NCI-H460 (cell line): ENCODE measurements at places on chromosomes 3 and 15.

- no peak for DNase-seq
These were observed 14.9 kb upstream of the TMCC1 start for GRCh38 chr3:129908417-129908816.

DNA sequence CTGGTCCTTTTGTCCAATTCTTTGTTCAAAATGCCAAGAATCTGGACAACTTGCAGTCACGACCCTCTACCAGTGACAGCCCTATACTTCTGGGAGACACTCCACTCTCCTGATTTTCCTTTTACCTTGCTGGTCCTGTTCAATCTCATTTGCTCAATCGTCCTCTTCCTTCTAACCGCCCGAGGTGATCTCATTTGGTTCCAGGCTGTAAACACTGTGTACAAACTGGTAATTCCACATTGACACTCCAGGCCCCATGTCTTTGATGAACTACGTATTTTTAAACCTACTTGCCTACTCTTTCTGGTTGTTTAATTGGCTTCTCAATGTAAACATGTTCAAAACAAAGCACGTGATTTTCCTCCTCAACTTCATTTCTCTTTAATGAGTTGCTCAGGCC lies 23.7 kb upstream of the C3orf49 start:
- no peak for DNase-seq

- DNase-seq: no peak
These were observed 833.7 kb downstream of the FHIT start for GRCh38 chr3:60417576-60417975.

- DNase-seq: no peak
These were observed 6.5 kb downstream of the A4GNT start for GRCh38 chr3:138125548-138126221.

GRCh38 chr3:30140356-30141075 lies 465.9 kb upstream of the TGFBR2 start:
- no peak for DNase-seq

- no peak for DNase-seq
These were observed 147.4 kb downstream of the CMSS1 start for GRCh38 chr3:99965077-99965476.

GRCh38 chr3:12922306-12922705 lies 80.9 kb upstream of the RPL32 start:
- DNase-seq: no peak

GRCh38 chr3:124347418-124347817 lies 355.5 kb upstream of the ROPN1 start:
- DNase-seq: no peak

- no peak for DNase-seq
These were observed 148.0 kb downstream of the TPRA1 start for GRCh38 chr3:127442506-127442905.

GRCh38 chr3:89184151-89184995 lies 77.0 kb downstream of the EPHA3 start:
- DNase-seq: no peak

- DNase-seq: peak; percentile 92
These were observed 219.3 kb upstream of the ATP10A start for GRCh38 chr15:26082221-26083109.

DNA sequence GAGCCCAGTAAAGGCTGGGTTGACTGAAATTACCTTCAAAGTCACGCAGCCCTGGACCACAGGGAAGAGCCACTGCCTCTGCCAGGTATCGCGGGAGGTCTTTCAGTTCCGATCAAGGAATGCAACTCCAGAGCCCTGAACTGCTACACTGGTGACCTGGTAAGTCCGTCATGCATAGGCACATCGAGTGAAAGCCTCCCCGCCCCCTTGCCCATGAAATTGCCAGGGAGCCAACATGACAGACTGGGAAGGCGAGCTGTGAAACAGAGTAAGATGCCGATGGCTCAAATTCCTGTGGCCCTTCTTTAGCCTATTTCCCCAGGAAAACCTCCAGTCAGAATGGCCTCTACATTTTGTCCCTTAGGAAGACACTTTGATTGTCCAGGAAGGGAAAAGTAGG lies 2.3 kb upstream of the GP5 start:
- DNase-seq: no peak

DNA sequence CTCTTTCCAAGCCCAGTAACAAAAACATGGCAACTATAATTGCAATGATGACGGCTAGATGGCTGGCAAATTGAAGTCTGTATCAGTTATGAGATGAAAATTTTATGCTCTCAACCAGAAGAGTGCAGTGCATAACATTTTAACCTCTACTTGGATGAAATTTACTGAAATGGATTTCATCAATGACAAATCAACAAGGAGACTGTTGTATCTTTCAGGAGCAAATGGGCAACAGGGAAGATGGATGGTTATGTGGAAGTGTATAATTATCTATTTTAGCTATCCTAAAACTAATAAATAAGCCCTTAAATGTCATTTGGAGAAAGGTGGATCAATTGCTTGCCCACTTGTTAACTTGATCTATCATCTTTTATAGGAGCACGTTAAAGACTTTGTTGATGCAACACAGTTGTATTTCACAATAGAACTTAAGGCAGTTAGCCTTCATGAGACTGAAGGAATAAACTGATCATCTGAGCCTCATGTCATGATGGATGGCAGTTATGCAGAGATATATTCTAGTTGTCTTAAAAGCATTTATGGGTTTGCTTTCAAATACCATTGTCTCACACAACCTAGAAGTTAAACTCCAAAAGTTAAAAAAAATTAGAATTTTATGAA lies 315.1 kb upstream of the TBC1D5 start:
- no peak for DNase-seq

- DNase-seq: peak; percentile 64
These were observed 24.3 kb downstream of the TBC1D21 start for GRCh38 chr15:73897441-73898261.

- peak; percentile 76 for DNase-seq
These were observed 17.7 kb downstream of the EEFSEC start for GRCh38 chr3:128170866-128171516.

DNA sequence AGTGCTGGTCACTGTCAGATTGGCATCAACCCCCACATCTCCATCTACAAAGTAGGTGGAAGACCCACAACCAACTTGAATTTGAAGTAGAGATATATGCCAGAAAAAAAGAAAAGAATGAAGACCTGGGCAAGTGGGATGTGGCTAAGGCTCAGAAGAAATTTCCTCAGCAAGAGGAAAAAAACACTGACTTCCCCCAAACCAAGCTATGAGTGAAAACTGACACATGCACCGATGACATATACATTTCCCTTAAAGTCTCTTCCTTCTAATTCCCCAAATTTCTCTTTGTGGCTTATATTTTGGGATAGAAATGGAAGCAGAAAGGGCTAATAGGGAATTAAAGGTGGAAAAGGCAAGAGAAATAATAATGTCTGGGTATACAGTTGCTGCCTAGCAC lies 59.0 kb downstream of the CYP19A1 start:
- no peak for DNase-seq

- DNase-seq: no peak
These were observed 48.2 kb downstream of the CRYGS start for GRCh38 chr3:186496016-186496415.

- DNase-seq: no peak
These were observed 65.5 kb upstream of the ROPN1 start for GRCh38 chr3:124057420-124057819.

DNA sequence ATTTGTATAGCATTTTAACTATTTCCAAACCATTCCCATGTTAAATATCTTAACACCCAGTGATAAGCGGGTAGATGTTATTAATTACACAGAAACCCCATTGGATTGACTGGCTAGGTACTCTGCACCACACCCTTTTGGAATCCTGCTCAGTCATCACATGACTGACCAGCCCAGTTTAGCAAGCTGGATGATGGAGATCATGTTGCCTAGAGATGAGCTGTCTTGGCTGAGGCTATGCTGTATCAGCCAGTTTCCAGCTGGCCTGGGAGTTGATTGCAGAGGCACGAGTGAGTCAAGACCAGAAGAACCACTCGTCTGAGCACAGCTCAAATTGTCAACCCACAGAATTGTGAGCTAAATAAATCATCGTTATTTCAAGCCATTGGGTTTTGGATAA lies 124.6 kb downstream of the ZNF621 start:
- DNase-seq: no peak

GRCh38 chr15:32679298-32679690 lies 37.8 kb downstream of the SCG5 start:
- DNase-seq: no peak

DNA sequence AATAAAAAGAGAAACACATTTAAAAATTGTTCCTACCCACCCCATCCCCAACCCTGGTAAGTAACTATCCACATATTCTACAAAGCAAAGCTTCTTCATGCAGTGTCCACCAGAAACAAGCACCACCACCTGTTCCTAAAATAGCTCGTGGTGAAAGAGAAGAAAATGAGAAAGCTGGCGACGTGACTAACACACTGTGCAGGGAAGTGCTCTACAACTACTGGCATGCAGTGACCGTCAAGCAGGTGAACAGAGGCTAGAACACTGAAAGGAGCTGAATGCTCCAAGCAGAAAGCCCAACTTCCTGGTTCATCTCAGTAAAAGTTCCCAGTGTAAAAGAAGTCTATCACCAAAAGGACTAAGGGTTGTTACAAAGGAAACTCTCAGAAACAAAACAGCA lies 80.7 kb downstream of the NR2E3 start:
- DNase-seq: no peak

DNA sequence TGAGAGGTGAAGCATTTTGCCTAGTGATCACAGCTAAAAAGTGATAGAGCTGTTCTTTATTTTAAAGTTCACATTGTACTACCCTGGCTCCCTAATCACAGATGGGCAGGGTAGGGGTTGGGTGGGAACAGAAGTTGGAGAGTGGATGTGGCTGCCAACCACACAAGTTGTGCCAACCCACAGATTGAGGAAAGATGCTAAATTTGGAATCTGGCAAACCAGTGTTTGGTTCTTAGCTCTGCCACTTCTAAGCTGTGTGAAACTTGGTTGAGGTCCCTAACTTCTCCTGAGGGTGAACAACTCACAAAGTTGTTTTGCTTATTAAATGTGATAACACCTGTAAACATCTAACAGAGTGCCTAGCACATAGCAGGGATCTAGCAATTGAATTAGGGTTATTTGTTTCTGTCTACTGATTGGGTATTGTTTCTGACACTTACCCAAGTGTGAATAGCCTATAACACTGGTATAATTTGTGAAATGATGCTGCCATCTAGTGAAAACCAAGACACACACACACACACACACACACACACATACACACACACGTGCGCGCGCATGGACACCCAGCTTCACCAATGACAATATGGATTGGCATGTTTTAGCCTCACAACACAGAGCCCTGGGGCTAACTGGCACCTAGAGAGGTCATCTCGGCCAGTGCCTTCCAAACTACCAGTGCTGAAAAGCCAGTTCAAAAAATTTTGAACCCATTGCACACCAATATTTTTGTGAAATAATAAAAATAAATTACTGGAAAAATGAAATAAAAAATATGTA lies 25.3 kb downstream of the ADGRG7 start:
- DNase-seq: peak; percentile 36

GRCh38 chr15:98720577-98721565 lies 72.5 kb downstream of the IGF1R start:
- DNase-seq: no peak

DNA sequence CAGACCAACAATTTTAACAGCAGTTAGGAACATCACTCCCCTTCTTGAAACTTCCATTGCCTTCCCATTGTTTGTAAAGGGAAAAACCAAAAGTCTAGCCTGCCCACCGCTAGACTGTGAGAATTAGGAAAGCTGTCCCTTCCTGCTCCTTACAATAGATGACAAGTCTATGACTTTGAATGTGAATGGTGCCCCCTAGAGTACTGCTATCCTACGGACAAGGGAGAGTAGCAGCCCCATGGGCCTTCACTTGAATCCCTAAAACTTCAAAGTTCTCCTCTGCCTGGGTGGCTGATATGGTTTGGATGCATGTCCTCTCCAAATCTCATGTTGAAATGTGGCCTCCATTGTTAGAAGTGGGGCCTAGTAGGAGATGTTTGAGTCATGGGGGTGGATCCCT lies 41.0 kb upstream of the FSIP1 start:
- no peak for DNase-seq

- no peak for DNase-seq
These were observed 65.1 kb upstream of the CCR4 start for GRCh38 chr3:32886296-32886695.

GRCh38 chr3:72848703-72849081 lies 447 bp upstream of the SHQ1 start:
- no peak for DNase-seq

DNA sequence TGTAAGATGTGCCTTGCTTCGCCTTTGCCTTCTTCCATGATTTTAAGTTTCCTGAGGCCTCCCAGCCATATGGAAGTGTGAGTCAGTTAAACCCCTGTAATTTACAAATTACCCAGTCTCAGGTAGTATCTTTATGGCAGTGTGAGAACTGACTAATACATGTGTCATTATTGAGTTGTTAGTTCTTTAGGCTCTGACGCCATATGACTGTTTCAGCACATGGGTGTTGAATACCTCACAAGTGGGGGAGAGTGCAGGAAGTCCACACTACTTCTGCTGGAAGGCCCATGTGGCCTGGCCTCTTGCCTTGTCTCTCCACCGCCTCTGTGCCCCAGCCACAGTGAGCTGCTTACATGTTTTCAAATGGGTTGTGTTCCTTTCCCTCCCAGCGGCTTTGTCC lies 28.5 kb downstream of the MFSD1 start:
- peak; percentile 56 for DNase-seq

DNA sequence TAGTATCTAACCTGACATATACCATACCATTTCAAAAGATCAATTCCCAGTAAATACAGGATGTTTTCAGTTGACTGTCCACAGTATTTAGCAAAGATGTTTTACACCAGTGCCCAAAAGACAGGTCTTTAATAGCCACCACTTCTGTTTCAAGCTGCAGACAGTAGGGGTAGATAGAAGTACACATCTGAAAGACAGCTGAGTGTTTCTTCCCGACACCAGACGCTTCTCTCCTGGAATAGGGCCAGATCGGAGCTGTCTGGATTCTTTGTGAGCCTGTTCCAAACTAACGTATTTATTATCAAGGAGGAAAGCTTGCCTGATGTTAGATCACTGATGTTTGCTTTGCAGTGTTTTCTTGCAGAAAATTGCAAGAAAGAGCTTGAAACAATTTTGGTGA lies 136.1 kb upstream of the RBMS3 start:
- DNase-seq: no peak

GRCh38 chr15:62326460-62327011 lies 161.5 kb upstream of the C2CD4B start:
- DNase-seq: no peak

DNA sequence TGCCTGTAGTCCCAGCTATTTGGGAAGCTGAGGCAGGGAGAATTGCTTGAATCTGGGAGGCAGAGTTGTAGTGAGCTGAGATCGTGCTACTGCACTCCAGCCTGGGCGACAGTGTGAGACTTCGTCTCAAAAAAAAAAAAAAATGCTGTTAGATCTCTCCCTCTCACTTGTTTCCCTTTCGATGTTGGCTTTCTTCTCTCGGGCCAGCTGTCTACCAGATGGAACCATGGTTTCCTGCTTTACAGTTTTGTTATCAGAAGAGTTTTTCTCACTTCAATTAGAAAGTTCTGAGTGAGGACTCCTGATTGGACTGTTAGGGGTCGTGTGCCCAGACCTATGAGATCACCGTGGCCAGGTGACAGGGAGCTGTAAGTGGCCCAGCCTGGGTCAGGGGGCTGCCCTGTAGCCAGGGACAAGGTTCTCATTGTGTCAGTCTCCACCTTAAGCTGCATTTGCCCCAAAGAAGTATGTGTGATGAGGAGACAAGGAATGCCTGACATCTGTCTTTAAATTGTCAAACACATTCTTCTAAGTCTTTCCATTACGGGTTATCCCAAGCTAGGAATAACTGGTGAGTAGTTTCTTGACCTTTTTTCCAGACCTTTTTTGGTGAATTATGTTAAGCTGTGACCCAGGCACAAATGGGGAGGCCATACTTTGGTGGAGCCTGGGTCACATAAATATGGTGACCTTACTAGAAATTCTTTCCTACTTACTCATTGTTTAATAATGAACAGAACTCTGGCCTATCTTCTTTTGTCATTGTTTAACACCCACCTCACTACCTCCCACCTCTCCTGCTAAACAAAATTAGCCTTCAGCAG lies 25.2 kb downstream of the SNAPC5 start:
- DNase-seq: no peak
